ENCODE measurements at places on chromosomes 12 and 14. TPM values are rescaled to one million over a fixed set of nuclear protein-coding genes. Genes with fewer than 3 reads are reported as not detected.

Gene CPNE6
- total RNA-seq = 0.58 TPM

Gene DHRS2
- total RNA-seq = 593 TPM

Gene LRTM2
- not detected for total RNA-seq

Gene TRPV4
- total RNA-seq = 0.90 TPM

Gene KRT77
- total RNA-seq = not detected

Gene TMPRSS12
- not detected for total RNA-seq

Gene BIN2
- total RNA-seq = 2.3 TPM

Gene EEF1AKMT3
- total RNA-seq = 11.9 TPM

Gene PZP
- total RNA-seq = 1.7 TPM

Gene TMBIM4
- 97.0 TPM for total RNA-seq

Gene ZNF84
- total RNA-seq = 78.4 TPM

Gene NOVA1
- 31.6 TPM for total RNA-seq

Gene RNF212B
- total RNA-seq = not detected

Gene SLC25A21
- total RNA-seq = 1.8 TPM

Gene KRT6C
- not detected for total RNA-seq

Gene SCN8A
- total RNA-seq = 2.6 TPM

Gene MANSC4
- not detected for total RNA-seq

Gene ENDOU
- total RNA-seq = not detected

Gene C12orf42
- total RNA-seq = 0.32 TPM

Gene RASSF9
- total RNA-seq = 10.4 TPM

Gene C12orf54
- total RNA-seq = 1.5 TPM
